Hematopoietic multipotent progenitor cell treated with erythropoietin and hydrocortisone succinate and interleukin-3 and kit ligand, for 17 days (in vitro differentiated cells): ENCODE measurements at places on chromosomes 13 and 19.

GRCh38 chr19:2411709-2412108 is 15.7 kb downstream of the TIMM13 start:
- DNase-seq: no peak

- no peak for DNase-seq
Observed at GRCh38 chr19:49201042-49201441, 43.5 kb downstream of the TRPM4 start.

DNA sequence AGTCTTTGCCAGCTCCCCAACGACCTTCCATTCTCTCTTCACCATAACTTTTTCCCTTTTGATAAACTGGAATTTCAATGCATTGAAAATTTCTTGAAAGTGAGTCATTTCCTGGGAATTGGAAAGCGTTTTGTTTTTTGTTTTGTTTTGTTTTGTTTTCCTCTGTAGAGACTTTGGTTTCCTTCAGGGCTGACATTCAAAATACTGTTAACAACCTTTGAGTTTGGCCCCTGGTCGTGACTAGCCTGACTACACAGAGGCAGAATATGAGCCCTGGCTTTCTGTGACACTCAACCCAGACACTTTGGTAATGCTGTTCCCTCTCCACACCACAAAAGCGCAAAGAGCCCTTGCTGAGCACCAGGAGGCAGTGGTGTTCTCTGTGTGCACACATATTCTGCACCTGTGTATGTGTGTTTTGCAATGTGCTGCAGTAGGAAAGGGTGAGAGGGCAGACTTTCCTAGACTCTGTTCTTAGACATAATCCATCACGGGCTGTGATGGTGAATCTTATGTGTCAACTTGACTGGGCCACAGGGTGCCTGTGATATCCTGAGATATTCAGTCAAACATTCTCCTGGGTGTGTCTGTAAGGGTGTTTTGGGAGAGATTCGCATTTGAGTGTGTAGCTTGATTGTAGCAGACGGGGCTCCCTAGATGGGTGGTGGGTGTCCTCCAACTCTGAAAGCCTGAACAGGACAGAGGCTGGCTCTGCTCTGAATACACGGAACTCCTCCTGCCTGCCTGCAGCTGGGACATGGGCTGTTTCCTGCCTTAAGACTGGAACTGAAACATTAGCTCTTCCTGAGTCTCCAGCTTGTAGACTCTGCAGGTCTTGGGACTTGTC is 29.5 kb upstream of the ANKRD10 start:
- no peak for DNase-seq

DNA sequence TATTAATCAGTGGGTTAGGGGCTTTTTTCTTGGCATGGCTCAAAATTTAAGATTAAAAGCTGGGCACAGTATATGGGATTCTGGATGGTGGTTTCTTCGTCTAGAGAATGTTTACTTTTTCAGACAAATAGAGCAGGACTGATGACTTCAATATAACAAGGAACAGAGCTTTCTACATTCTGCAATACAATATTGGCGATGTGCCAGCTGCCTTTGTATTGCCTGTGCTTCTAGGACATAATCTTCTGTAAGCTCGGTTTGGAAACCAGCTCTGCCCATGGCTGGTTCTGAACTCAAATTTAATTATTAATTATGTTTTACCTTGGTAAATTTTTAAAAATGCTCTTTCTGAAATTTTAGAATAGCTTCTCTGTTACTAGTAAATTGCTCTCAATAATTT is 139.1 kb upstream of the TRPC4 start:
- no peak for DNase-seq

DNA sequence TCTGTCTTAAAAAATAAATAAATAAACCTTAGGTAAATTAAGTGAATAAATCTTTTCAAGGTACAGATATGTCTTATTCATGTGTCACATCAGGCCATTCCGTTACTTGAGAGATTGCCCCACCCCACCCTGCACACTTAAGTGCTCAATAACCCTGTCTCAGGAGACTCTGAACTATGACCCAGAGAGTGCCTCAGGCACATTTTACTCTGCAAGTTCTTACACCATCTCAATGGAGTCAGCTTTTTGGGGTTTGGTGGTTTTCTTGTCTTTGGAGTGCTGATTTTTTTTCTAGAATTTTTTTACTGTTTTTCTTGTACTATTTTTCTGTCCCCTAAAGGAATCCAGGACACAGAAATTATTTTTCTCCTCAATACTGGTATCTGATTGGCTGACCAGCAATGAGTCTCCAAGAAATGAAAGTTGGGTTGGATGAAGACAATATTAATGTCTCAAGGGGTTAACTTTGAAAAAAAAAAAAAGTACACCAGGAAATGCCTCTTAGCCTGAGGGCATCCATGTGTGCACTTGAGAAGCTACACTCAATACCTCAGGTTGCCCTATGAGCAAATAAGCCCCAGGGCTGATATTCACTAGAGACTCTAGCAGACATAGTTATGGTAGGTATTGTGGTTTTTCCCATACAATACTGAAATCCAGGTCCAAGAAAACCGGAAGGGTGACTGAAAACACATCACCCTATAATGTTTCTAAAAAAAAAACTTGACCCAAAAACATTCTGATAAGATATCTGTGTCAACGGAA is 114.6 kb upstream of the ZNF91 start:
- DNase-seq: no peak

GRCh38 chr13:46140044-46140443 is 35.2 kb upstream of the CPB2 start:
- no peak for DNase-seq

DNA sequence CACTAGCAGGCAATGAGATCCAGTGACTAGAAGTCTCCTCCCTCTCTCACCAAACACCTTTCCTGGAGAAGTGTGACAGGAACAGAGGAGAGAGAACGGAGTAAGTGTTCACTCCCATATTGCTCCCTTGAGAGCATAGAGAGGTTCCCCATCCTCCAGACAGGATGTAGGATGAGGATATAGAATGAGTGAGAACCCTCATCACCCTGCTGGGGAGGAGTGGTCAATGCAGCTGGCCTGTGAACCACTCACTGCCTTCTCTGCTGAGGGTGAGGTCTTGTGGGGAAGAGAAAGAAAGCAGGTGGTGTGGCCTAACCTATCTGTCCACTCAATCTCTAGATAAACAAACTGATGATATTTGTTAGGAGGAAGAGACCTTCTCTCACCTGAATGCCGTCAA is 386.6 kb downstream of the PCDH20 start:
- DNase-seq: no peak

GRCh38 chr19:14978161-14978776 is 1.4 kb downstream of the SLC1A6 start:
- no peak for DNase-seq

DNA sequence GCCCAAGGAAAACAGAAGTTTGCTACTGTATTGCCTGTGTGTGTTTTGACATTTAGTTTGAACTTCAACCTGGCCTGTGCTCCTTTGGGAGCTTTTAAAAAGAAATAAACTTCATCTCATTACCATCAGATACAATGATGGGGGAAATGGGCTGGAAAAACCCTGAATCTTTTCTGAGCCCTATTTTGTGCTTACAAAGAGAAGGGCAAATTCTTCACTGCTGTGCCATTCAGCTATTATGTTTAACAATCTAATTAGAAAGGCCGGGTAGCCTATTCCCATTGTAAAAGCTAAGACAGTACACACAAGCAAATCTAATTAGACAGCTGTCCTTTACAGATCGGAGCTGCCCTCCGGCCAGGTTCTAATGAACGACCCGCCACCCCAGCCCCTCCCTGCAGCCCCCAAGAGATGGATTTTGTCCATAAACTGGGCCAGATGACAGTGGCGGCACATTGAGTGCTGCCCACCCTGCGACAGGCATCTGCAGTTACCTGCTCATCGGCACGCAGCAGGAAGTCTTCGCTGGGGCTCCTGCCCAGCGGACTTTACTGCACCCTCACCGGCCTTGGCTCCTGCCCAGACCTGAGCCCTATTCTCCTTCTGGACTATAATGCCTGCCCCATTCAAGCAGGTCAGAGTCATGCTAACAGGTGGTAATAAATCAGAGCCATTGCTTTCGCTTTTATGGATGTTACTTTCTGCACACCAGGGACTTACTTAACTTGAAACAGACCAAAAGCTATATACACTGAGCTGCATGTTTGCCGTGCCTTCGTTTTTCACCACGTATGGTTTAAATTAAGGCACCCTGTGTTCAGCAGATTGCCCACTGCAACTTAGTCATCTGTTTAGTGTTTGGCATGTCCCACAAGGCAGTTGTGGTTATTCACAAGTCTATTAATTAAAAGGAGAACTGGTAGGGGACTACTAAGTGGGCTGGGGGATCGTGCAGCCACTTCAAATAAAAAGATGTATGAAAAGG is 549.6 kb downstream of the FGF9 start:
- DNase-seq: no peak

DNA sequence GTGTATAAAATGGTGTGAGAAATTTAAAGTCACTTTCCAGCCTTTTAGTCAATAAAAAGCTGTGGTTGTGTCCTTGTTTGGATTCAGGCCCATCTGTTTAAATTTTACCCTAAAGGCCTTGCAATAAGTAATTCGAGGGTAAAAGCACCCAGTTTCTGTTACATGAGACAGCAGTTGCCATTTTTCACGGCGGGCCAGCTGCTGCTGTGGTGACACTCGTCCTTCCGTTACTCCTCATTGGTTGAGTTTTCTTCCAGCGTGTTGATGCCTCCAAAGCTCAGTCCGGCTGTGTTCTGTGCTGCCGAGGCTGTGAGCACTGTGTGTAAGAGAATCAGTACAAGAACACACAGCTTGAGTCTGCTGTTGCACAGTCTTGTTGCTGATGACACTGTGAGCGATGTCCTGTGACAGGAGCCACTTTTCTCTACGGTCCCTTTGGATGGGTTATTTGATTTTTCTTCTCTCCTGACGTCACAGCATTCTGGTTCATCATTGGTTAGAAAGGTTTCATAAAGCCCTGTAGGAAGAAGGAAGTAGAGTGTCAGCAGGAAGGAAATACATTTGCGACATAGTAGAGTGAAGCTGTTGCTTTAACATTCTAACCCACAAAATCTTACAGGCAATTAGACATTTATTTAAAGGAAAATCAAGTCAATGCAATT is 602.5 kb upstream of the ARGLU1 start:
- DNase-seq: no peak

DNA sequence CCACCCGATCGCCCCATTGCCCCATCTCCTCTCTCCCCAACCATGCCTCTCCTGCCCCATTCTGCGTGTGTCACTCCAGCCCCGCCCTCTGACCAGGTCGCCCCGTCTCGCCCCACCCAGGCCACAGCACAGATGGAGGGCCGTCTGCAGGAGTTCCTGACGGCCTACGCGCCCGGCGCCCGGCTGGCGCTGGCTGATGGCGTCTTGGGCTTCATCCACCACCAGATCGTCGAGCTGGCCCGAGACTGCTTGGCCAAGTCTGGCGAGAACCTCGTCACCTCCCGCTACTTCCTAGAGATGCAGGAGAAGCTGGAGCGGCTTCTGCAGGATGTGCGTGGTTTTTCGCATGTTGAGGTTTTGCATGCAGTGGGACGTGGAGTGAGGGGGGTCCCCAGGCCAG is 26.2 kb downstream of the MAST3 start:
- DNase-seq: no peak

DNA sequence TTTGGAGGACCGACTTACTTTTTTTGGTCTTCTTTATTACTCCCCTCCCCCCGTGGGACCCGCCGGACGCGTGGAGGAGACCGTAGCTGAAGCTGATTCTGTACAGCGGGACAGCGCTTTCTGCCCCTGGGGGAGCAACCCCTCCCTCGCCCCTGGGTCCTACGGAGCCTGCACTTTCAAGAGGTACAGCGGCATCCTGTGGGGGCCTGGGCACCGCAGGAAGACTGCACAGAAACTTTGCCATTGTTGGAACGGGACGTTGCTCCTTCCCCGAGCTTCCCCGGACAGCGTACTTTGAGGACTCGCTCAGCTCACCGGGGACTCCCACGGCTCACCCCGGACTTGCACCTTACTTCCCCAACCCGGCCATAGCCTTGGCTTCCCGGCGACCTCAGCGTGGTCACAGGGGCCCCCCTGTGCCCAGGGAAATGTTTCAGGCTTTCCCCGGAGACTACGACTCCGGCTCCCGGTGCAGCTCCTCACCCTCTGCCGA is 409 bp downstream of the FOSB start:
- no peak for DNase-seq

- DNase-seq: no peak
Observed at GRCh38 chr13:40515702-40516101, 150.7 kb downstream of the FOXO1 start.

DNA sequence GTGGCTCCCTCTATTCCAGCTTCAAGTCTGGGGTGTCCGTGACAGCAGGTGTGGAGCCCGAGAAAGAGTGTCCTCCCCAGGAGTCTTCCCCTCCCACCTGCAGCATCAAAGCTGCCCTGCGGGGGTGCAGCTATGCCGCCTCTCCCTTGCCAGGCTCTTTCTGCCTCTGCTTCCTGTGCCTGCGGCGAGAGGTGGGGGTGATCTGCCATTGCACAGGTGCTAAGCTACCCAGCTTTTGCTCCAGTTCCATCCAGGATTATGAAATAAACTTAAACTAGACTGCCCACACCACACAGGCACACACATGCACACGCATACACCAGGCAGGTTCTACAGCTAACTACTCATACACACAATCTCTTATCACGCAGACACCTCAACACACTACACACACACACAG is 104.7 kb upstream of the CLDN10 start:
- no peak for DNase-seq

DNA sequence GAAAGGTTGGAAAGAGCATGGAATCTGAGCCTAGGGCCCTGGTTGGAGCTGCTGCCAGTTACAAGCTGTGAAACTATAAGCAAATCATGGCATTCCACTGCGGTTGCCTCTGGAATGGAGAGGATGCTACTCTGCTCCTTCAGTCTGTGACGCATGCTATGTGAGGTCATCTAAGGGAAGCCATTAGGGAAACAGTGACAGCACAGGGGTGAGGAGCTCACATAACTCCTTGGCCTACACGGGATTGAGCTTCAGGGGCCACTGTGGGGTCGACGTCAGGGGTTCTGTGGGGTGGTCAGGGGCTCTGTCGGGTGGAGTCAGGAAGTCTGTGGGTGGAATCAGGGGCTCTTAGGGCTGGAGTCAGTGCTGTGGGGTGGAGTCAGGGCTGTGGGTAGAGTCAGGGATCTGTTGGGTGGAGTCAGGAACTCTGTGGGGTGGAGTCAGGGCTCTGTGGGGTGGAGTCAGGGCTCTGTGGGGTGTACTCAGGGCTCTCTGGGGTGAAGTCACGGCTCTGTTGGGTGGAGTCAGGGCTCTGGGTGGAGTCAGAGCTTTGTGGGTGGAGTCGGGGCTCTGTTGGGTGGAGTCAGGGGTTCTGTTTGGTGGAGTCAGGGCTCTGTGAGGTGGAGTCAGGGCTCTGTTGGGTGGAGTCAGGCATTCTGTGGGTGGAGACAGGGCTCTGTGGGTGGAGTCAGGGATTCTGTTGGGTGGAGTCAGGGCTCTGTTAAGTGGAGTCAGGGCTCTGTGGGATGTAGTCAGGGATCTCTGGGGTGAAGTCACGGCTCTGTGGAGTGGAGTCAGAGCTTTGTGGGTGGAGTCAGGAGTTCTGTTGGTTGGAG is 35.8 kb upstream of the MEDAG start:
- DNase-seq: peak; percentile 66
